ENCODE measurements at places on chromosomes 11 and 22.

- no peak for DNase-seq
Measured at GRCh38 chr11:124115782-124116616, 749 bp downstream of the VWA5A start.

DNA sequence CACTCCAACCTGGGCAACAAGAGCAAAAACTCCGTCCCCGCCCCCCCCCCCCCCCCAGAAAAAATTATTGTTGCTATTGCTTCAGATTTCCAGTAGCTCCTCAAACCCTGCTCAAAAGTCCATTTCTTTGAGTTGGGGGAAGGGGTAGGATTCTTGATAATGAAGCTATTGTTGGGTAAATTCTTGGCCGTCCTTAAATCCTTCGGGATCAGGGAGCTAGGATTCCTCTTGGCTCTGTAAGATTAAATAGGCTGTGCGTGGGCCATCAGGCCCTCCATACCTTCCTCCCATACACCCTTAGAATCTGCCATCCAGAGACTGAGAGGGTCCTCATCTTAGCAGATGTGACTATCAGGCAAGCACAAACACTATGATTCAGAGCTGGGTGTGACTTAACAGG lies 16.4 kb downstream of the YWHAH start:
- DNase-seq = no peak

- peak; percentile 98 for DNase-seq
Measured at GRCh38 chr11:65498977-65499712, at the start of gene MALAT1. MALAT1 (plus strand) TSS chr11:65499045.

DNA sequence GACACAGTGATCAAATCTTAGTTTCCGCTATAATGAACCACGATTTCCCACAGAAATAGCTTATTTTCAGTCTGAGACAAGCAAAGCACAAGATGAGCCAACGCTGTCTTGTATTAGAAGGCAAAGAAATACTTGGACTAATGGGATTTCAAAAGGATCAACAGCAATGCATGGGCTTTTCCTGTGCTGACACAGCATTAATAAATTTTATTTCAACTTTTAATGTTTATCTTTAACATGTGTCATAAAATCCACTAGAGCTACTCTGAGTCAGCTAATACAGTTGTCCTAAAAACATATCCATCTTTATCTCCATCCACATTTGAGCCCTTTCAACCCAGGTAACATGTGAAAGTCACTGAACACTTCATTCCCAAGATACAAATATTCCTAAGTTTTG lies 15.5 kb upstream of the SLC25A17 start:
- DNase-seq = no peak

- DNase-seq = peak; percentile 84
Measured at GRCh38 chr11:134033696-134034491, 35.0 kb upstream of the JAM3 start.

DNA sequence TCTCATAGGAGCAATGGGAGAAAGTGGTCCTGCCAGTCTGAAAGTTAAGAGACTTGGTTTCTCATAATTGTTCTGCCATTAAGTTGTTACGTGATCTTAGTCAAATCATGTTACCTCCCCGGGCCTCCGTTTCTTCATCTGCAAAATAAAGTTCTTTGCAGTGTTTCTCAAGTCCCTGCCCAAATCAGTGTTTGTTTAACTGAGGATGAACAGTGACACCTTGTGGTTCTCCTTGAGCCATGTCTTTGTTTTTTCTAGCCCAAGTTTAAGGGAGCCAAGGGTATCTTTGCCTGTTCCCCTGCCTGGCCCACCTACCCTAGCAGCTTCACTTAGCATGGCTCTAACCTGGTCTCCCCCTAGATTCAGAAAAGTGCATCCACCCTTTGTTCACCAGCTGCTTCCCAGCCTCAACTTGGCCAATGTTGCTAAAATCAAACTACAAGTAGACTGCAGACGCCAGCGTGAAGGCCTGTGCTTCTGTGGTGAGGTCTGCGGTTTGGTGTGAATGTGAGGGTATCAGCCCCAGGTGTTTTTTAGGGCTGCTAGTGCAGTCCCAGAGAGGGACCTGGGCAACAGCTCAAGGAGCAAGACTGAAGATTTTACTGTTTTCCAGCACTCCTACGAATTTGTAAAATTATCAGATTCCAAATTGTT lies 35.5 kb downstream of the FZD4 start:
- DNase-seq = peak; percentile 68

GRCh38 chr11:3190600-3190999 lies 25.5 kb upstream of the OSBPL5 start:
- DNase-seq = no peak

DNA sequence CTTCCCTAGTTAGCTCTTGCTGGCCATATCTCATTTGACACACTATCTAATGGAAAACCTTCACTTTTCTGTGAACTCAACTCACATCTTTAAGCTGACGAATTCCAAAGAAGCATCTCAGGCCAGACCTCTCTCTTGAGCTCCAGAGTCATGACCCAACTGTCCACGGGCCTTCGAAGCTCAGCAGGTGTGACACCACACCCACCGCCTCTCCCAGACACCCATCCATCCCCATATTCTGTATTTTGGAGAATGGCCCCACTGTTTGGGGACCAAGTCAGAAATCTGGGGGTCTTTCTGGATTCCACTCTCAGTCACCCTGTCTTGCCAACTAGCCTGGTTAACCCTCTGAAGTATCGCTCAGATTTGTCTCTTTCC lies 125.8 kb downstream of the ST3GAL4 start:
- DNase-seq = no peak

- DNase-seq = no peak
Measured at GRCh38 chr11:112770487-112770886, 190.7 kb upstream of the NCAM1 start.

- no peak for DNase-seq
Measured at GRCh38 chr22:36999463-36999862, 19.8 kb downstream of the TST start.

- no peak for DNase-seq
Measured at GRCh38 chr11:43925063-43925931, 17.1 kb upstream of the C11orf96 start.

DNA sequence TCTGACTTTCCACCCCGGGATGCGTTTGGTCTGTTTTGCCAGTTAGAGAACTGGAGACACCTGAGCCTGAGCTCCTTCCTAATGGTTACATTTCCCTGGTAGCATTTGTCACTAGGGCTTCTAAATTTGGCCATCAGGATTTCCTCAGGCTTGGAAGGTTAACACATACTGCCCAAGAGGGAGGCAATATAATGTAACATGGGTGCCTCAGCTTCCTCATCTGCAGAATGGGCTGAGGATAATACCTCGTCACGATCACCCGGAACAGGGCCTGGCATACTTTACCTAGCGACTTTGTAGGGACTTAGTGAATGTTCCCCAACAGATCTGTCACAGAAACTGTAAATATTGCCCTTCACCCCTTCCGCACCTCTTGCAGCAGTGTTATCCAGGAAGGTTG lies 11.3 kb downstream of the IL17RA start:
- DNase-seq = no peak

DNA sequence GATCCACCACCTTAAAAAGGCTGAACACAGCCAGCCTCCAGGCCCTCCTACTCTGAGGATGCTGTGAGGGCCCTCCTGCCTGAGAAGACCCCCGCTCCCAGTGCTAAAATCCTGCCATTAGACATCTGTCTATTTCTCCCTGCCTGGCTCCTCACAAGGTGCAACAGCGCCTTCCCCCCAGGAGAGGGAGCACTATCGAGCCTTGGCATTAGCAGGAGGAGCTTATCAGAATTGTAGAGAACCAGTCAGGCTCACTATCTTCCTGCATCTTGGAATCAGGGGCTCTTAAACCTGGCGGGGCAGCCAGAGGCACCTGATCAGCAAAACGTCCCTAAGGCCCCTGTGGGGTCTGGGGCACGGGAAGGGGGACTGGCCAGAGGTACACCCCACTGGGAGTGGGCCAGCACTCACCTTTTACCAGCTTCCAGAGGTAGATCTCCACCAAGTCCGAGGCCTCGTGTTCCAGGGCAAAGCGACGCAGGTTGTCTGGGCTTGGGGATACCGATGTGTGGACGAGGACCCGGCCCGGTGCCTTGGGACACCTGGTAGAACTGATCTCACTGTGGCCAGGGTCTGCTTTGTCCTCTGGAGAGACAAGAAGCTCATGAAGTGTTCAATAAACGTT lies 28.7 kb downstream of the CHRDL2 start:
- DNase-seq = peak; percentile 82

DNA sequence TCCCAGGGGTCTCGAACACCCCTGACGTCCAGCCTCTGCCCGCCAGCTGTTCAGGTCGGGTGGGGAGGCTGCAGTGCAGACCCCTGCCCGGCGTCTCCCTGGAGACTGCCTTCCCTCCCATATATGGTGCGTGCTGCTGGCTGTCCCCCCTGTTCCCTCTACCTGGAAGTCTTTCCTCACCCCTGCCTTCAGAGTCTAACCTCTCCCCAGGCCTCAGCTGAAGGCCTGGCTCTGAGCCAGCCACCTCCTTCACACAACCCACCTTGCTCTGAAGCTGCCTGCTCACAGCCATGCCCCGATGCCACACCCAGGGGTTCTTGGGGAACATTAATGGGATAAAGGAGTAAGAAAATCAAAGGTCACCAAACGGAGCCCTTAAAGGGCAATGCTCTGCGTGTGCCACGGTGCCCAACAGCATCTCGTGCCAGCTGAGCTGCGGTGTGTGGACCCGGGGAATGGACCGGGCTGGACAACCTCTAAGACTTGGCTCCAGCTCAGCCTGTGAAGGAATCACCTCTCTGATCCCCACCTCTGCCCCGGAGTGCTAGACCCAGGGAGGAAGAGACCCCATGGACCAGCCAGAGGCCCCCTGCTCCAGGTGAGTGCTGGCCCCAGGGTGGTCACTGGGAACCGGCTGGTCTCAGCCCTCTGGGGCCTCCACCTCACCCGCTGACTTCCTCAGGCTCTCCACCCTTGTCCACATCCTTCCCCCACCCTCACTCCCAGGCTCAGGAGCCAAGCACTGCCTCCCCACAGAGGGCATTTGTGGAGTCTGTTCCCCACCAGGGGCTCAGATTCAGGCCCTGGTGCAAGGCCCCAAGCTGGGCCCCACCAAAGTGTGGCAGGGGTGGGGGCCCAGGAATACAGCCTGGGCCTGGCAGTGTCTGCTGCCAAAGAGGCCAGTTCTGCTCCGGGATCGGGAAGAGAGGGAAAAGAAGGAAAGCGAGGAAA lies at the start of gene NLRP6:
NLRP6 (plus strand) TSS at position 407 of the 951 bp plus-strand sequence; CDS start at position 570, 163 bp downstream.
- no peak for DNase-seq

All from HT-29 (cell line).